ENCODE measurements at places on chromosomes 4 and X. TPM values are rescaled to one million over a fixed set of nuclear protein-coding genes. Genes with fewer than 3 reads are reported as not detected.

MMRN1 gene
- total RNA-seq = 0.37 TPM

GRIPAP1 gene
- 30.1 TPM for total RNA-seq

CXCL1 gene
- not detected for total RNA-seq

ZCCHC18 gene
- 5.1 TPM for total RNA-seq

MEPE gene
- not detected for total RNA-seq

ZNF185 gene
- 14.0 TPM for total RNA-seq

CXorf38 gene
- 11.5 TPM for total RNA-seq

UNC5C gene
- 0.15 TPM for total RNA-seq

DACH2 gene
- total RNA-seq = 0.11 TPM

OTC gene
- not detected for total RNA-seq

PLXNA3 gene
- total RNA-seq = 9.6 TPM

NEUROG2 gene
- total RNA-seq = 0.09 TPM

NELFA gene
- total RNA-seq = 50.3 TPM

PAGE4 gene
- total RNA-seq = not detected

NEIL3 gene
- total RNA-seq = 21.3 TPM

NPY2R gene
- total RNA-seq = 8.5 TPM

ASB11 gene
- total RNA-seq = not detected

RTL9 gene
- total RNA-seq = 0.22 TPM

MAGEC1 gene
- total RNA-seq = not detected

INTS6L gene
- total RNA-seq = 10.4 TPM

SLC38A5 gene
- 2.3 TPM for total RNA-seq

PNMA6A gene
- total RNA-seq = 3.2 TPM

GUCY1B1 gene
- 10.9 TPM for total RNA-seq

ADGRG2 gene
- total RNA-seq = 0.43 TPM

PLRG1 gene
- total RNA-seq = 92.7 TPM

EMCN gene
- not detected for total RNA-seq

USP51 gene
- 6.6 TPM for total RNA-seq

SPANXA1 gene
- not detected for total RNA-seq

PABPC4L gene
- 1.6 TPM for total RNA-seq

PDHA2 gene
- total RNA-seq = not detected

TMEM35A gene
- total RNA-seq = 14.1 TPM

ASB9 gene
- 1.1 TPM for total RNA-seq

RGN gene
- total RNA-seq = 0.92 TPM

HERC5 gene
- total RNA-seq = 4.1 TPM

MAGEA4 gene
- total RNA-seq = not detected

IRAK1 gene
- total RNA-seq = 13.6 TPM

RBMX gene
- 1,172 TPM for total RNA-seq

GPC4 gene
- 23.6 TPM for total RNA-seq

COQ2 gene
- total RNA-seq = 32.7 TPM

RBMXL3 gene
- total RNA-seq = not detected

FHIP1A gene
- total RNA-seq = 25.7 TPM

REELD1 gene
- 0.06 TPM for total RNA-seq

C4orf51 gene
- not detected for total RNA-seq

PAK3 gene
- 12.5 TPM for total RNA-seq

CT45A10 gene
- not detected for total RNA-seq

SHROOM3 gene
- 52.7 TPM for total RNA-seq

PRR32 gene
- not detected for total RNA-seq

TRIM61 gene
- not detected for total RNA-seq

DRP2 gene
- total RNA-seq = 2.2 TPM

GAGE12J gene
- not detected for total RNA-seq

GABRE gene
- total RNA-seq = 0.92 TPM

ADH7 gene
- not detected for total RNA-seq

ATP2B3 gene
- total RNA-seq = not detected
